ENCODE measurements at places on chromosomes 6 and 20.

GRCh38 chr20:32970115-32970972 is 33.9 kb downstream of the SUN5 start:
- DNase-seq = no peak

GRCh38 chr6:51570168-51570921 is 517.1 kb downstream of the PKHD1 start:
- no peak for DNase-seq

GRCh38 chr6:145539831-145540230 is 195.5 kb downstream of the EPM2A start:
- peak; percentile 62 for DNase-seq

GRCh38 chr6:128079021-128079420 is 178.2 kb upstream of the THEMIS start:
- peak; percentile 34 for DNase-seq

DNA sequence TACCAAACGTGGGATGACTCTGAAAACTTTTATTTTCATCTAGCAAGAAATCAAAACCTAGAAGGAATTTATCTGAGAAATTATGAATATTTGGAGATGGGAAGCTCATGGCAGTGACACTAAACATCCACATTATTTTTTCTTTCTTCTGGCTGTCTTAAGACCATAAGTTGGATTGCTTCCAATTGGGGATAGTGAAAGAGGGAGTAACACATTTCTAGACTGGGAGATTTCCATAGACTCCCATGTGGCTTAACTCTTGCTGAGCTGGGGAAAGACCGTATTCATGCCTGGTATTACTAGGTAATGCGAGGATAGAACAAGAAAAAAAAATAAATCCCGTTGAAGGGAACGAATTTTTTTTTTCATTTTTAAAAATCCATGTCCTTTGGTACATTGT is 120.0 kb downstream of the UTRN start:
- no peak for DNase-seq

DNA sequence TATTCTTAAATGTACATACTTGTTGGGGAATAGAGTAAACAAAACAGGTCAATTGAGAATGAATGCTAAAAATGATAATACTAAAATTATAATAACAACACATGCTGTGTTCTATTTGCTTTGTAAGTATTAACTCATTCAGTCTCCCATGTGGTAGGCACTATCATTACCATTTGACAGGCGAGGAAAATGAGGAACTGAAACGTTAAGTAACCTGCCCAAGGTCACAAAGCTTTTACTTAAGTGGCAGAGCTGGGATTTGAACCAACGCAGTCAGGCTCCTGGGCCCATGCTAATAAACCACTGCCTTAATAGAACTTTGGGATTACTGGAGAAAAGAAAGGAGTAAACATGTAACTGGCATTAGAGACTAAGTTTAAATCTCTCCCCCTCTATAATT is 3.8 kb downstream of the NSFL1C start:
- DNase-seq = no peak

DNA sequence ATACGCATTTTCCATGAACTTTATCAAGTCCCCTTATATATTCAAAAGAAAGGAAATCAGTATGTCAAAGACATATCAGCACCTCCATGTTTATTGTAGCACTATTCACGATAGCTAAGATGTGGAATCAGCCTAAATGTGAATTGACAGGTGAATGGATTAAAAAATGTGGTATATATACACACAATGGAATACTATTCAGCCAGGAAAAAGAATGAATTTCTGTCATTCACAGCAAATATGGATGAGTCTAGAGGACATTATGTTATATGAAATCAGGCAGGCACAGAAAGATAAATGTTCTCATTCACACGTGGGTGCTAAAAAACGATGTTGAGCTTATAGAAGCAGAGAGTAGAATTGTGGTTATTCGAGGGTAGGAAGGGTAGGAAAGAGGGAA is 5.3 kb downstream of the FIG4 start:
- no peak for DNase-seq
